ENCODE measurements at places on chromosomes 4 and X. TPM values are rescaled to one million over a fixed set of nuclear protein-coding genes. Genes with fewer than 3 reads are reported as not detected.

CENPI gene
- 22.2 TPM for total RNA-seq

PACRGL gene
- total RNA-seq, result 17.6 TPM

CLGN gene
- not detected for total RNA-seq

PASD1 gene
- total RNA-seq, result not detected

MAGEA10 gene
- not detected for total RNA-seq

DMD gene
- 14.3 TPM for total RNA-seq

BRCC3 gene
- 23.3 TPM for total RNA-seq

CXorf65 gene
- total RNA-seq, result not detected

RNF128 gene
- total RNA-seq, result 3.7 TPM

TSPAN5 gene
- 3.7 TPM for total RNA-seq

GYPB gene
- total RNA-seq, result not detected

FGF13 gene
- not detected for total RNA-seq

CT47A7 gene
- not detected for total RNA-seq
